ENCODE measurements at places on chromosomes 1 and 21.
A peak's percentile ranks its signal among the peaks of the same experiment; 100 is the strongest.

DNA sequence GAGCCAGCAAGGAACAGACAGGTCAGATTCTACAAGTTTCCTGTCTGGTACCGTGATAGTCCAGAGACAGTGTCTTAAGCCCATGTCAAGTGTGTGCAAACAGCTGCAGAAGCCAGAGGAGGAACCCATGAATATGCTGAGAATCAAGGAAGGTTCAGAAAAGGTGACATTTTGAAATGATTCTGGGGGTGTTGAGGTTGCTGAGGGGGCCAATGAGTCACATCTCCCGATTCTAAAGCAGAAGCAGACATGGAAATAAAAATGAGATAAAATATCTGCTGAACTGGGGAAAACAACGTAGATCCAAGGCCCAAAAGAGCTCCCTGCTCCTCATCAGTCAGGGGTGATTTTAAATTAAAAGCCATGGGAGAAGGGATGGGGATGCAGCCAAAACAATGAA, 15.8 kb upstream of the SYT6 start:
- DNase-seq = no peak

DNA sequence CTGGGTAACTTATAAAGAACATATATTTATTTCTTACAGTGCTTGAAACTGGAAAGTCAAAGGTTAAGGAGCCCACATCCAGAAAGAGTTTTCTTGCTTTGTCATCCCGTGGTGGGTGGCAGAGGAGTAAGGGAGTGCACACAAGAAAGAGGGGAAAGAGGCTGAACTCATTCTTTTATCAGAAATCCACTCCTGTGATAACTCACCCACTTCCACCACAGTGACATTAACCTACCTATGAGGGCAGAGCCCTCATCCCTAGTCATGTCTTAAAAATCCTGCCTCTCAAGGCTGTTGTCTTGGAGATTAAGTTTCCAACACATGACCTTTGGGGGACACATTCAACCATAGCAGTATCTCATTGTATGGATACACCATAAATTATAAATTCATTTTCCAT, 32.5 kb upstream of the RGS4 start:
- no peak for DNase-seq

GRCh38 chr1:7705048-7705907, 65.8 kb upstream of the VAMP3 start:
- DNase-seq = peak; percentile 17

DNA sequence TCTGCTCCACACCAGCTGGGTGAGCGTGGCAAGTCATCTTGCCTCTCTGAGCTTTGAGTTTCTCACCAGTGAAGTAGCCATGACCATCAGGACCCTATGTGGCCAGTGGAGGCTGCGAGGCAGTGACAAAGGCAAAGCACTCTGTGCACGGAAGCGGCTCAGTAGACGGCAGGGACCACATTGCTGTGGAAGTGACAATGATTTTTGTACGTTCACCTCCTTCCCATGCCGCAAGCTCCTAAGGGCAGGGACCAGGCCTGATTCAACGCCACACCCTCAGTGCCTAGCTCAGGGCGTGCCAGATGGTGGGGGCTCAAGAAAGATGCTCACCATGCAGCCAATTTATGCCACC, 210.5 kb downstream of the MATN1 start:
- DNase-seq = no peak

GRCh38 chr1:20343938-20344302, 53.2 kb downstream of the VWA5B1 start:
- DNase-seq = no peak

- no peak for DNase-seq
These were observed 5.0 kb downstream of the AGT start for GRCh38 chr1:230708631-230709580.

DNA sequence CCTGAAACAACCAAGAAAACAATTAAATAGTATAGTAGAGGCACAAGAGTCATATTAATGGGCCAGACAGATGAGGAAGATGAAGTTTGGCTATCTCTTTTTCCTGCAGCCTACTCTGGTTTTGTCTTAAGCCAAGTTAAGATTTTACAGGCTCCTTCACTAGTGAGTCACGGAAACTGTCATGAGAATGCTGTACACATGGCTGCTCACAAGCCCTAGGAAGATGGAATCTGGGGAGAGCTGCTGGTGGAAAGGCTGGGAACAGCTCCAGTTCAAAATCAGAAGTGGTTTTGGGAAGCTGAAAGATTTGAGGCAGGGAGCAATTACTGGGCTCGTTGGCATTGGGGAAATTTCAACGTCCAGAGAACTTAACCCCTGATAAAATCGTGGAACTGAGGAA, 46.4 kb upstream of the S1PR1 start:
- no peak for DNase-seq

- no peak for DNase-seq
These were observed 5.0 kb downstream of the SLC22A15 start for GRCh38 chr1:115980998-115981993.

GRCh38 chr1:9716404-9717192, 65.1 kb downstream of the PIK3CD start:
- no peak for DNase-seq

DNA sequence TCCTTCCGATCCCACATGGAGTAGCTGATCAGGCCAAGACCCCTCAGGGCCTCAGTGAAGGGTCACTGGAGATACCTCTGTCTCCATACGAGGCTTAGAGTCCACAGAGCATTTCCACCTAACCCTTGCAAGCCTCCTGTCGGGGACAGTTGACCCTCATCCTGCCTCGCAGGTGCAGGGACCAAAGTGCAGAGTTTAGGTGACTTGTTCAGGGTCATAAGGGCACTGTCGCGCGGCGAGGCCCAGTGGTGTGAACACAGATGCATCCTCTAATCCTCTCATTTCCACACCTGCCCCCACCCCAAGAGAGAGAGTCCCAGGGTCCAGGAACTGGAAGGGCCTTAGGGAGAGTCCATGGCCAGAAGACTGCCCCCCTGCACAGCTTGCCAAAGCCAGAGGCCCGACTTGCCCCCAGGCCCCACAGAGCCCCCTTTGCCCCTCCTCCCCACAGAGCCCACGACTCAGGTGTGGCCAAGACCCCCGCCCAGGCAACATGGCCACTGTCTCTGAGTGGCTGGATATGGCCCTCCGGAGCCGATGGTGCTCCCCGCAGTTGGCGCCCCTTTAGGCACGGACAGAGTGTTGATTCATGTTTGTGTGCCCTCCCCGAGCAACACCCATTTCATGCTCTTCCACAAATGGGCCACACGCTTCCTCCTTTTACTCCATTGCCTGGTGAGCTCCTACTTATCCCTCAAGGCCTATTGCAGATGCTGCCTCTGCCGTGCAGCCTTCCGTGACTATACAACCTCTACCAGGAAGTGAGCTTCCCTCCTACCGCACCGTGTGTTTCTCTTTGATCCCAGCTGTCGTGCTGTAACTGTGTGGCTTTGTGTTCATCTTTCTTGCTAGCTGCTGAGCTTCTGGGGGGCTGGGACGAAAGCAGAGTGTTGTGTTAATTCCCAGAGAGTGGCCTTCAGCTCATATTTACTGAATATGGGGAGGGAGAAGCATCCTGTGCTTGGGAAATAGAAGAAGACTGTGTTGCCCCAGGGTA, 1.7 kb downstream of the TRPM2 start:
- DNase-seq = no peak

DNA sequence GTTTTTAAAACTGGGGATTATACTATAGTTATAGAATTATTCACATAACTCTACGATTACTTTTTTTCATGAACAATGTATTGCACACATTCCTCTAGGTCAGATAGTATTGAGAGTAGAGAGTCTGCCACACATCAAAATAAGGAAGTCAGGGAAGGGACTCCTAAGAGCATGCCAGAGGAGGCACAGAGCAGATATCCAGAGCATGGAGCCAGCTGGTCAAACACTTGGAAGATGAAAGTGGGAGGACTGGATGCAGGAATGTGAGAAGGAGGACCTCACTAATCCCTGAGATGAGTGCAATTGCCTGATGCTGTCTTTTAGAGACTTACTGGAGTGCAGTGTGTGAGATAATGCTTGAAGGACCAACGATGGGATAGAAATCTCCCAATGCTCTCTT, 9.6 kb upstream of the RFX5 start:
- no peak for DNase-seq

- no peak for DNase-seq
These were observed 18.4 kb downstream of the ELAVL4 start for GRCh38 chr1:50126927-50127715.

DNA sequence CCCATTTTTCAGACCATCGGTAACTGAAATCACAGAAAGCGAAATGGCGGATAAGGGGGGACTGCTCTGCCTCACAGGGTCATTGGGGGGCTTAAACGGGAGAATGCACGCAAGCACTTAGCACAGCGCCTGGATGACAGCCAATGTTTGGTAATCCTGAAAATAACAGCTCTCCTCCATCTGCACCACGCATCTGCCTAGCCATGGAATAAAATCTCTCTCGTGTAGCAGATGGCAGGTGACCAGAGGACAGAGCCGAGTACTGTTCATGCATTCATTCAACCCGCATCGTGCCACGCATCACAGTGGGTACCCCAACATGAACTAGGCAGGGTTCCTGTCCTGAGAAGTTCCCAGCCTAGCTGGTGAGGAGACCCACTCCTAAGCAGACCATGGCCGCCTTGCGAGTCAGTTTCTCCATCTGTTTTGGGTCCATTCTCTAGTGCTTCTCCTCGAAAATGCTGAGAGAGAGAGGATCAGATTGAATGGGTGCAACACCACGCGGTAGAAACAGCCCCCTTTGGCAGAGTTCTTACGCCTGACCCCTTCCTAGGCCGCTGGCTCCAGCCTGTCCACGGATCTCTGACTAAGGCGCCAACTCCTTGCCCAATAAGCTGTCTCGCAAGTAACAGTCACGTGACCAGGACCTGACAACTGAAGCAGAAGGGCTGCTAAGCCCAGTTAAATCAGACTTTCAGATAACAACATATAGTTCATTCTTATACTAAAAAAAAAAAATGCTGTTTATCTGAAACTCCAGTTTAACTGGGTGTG, 7.3 kb downstream of the SLC1A7 start:
- DNase-seq = no peak

- DNase-seq = no peak
These were observed 63.1 kb downstream of the KIF21B start for GRCh38 chr1:200960236-200960947.

- no peak for DNase-seq
These were observed 247.2 kb downstream of the DUSP10 start for GRCh38 chr1:221494670-221495069.

- DNase-seq = no peak
These were observed 462.4 kb upstream of the RGS18 start for GRCh38 chr1:191695865-191696264.

GRCh38 chr1:16921391-16922185, at the start of gene CROCC:
Gene CROCC, plus strand, starts transcription at chr1:16921931. Its CDS starts 88 bp downstream, at chr1:16922019.
- no peak for DNase-seq

- no peak for DNase-seq
These were observed 534.5 kb downstream of the PTPRC start for GRCh38 chr1:199173356-199173755.

DNA sequence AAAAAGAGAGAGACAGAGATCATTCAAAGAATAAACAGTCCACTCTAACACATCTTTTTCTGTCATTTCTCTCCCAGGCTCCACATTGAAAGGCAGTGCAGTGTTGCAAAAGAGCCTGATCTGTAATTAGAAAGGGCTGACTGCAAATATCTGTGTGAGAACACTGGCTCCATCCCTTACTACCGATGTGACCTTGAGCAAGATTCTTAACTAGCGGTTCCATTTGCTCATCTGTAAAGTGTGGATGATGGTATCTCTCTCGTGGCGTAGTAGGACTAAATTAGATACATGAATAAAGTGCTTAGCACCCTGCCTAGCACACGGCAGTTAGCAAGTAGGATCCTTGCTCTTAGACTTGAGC, 26.9 kb upstream of the SLC44A3 start:
- DNase-seq = no peak

- DNase-seq = peak; percentile 70
These were observed 862 bp upstream of the DIPK1A start for GRCh38 chr1:92961896-92962752.

- DNase-seq = no peak
These were observed 43.7 kb downstream of the SYT6 start for GRCh38 chr1:114109981-114110380.

GRCh38 chr1:55747408-55747841, 532.3 kb upstream of the USP24 start:
- no peak for DNase-seq

GRCh38 chr1:92484472-92485380, 2.0 kb downstream of the GFI1 start:
- DNase-seq = peak; percentile 67

GRCh38 chr1:108079440-108080025, 114.6 kb upstream of the VAV3 start:
- peak; percentile 7 for DNase-seq

GRCh38 chr1:228882041-228882770, 146.9 kb downstream of the RHOU start:
- DNase-seq = no peak

- DNase-seq = no peak
These were observed 80.0 kb downstream of the CAMK2N1 start for GRCh38 chr1:20405893-20406604.

GRCh38 chr1:228548788-228549187, 61.6 kb downstream of the RNF187 start:
- DNase-seq = no peak

DNA sequence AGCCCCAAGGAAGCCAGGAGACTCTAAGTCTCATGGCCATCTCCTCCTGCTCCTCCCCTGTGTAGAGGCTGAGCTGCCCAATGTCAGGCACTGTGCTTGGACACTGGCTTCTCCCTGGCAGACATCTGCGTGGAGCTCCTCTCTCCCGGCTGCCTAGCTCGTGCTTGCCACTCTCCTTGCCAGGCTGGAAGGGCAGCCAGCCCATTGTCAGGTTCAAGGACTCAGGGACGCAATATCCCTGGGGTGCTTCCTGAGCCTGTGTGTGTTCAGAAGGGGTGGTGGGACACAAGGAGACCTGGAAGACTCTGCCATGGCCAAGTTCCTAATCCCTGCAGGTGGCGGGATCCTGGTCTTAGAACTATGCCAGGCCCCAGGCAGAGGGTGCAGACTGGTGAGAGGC, 65.4 kb upstream of the PARP1 start:
- DNase-seq = no peak

DNA sequence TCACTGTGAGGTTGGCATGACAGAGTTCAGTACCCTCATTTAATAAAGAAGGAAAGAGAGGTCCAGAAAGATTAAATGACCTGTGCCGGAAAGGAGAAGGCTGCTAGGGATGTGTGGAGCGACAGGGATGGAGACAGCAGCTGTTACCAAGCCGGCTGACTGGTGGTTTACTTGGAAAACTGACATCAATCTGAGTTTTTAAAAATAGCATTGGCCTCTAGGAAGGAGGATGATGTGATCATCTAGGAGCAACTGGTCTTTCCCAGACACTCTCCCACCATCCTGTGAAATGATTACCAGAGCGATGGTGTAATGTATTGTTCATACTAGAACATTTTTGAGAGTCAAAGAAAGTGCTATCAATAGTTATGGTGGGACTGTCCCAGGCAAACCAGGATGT, 154.4 kb downstream of the ZSCAN20 start:
- no peak for DNase-seq

- no peak for DNase-seq
These were observed 223.3 kb upstream of the ZRANB2 start for GRCh38 chr1:71304125-71304524.

DNA sequence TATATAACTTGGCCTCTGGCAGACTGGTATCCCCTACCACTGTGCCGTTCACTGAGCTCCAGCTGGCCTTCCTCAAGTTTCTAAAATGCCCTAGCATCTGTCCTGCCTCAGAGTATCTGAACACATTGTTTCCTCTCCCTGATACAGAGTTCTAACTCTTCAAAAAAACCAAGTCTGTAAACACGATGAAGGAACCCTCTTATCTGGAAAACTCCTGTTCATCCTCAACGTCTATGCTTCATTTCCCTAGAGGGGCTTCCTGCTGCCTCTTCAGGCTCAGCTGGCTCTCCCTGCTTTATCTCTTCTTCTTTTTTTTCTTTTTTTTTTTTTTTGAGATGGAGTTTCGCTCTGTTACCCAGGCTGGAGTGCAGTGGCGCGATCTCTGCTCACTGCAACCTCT, 5.6 kb downstream of the BSDC1 start:
- no peak for DNase-seq

All from stimulated activated naive CD4-positive, alpha-beta T cell treated with Interleukin-2 at 50 U/mL for 16 hours (primary cell).